ENCODE measurements at places on chromosomes 11 and 22. TPM values are rescaled to one million over a fixed set of nuclear protein-coding genes. Genes with fewer than 3 reads are reported as not detected.
A peak's percentile ranks its signal among the peaks of the same experiment; 100 is the strongest.

GRCh38 chr11:45886816-45887520 lies 1.5 kb downstream of the MAPK8IP1 start:
- peaks cover 18% of the 10 kb centered on the region for H3K27me3 ChIP-seq
- no peak overlapping the region for H3K4me3 ChIP-seq
- no peaks in the 10 kb centered on the region for H3K4me1 ChIP-seq
- DNase-seq = no peak
- H3K27ac ChIP-seq = no peak overlapping the region
- peaks cover 6% of the 10 kb centered on the region for H3K36me3 ChIP-seq

- H3K4me3 ChIP-seq = no peak overlapping the region
- H3K4me1 ChIP-seq = peaks cover 2% of the 10 kb centered on the region
- DNase-seq = no peak
- peaks cover 10% of the 10 kb centered on the region for H3K36me3 ChIP-seq
- H3K27ac ChIP-seq = no peak overlapping the region
- H3K27me3 ChIP-seq = peaks cover 12% of the 10 kb centered on the region
Measured at GRCh38 chr22:20423906-20424551, 13.6 kb downstream of the SCARF2 start.

DNA sequence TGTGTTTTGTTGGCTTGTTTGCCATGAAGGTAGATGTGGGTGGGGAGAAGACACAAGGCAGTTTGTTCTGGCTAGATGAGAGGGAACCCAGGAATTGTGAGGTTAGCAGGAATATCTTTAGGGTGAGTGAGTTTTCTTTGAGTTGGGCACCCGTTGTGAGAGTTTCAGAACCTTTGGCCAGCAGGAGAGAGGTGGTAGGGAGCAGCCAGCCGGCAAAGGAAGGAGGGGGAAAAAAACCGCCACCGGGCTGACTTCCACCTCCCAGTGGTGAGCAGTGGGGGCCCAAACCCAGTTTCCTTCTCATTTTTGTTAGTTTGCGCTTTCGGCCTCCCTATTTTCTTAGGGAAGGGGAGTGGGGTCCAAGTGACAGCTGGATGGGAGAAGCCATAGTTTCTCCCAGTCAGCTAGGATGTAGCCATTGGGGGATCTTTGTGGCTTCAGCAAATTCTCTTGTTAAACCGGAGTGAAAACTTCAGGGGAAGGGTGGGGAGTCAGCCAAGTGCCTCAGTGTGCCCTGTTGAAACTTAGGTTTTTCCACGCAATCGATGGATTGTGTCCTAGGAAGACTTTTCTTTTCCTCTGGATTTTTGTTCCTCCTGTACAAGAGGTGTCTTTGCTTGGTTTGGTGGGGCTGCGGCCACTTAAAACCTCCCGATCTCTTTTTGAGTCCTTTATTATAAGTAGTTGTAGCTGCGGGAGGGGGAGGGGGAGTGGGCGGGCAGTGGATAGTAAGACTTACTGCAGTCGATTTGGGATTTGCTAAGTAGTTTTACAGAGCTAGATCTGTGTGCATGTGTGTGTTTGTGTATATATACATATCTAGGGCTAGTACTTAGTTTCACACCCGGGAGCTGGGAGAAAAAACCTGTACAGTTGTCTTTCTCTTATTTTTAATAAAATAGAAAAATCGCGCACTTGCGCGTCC lies 1.1 kb upstream of the GCAT start:
- peaks cover 11% of the 10 kb centered on the region for H3K27me3 ChIP-seq
- peaks cover 28% of the 10 kb centered on the region for H3K4me1 ChIP-seq
- peak overlapping the region; percentile 34 for H3K27ac ChIP-seq
- H3K36me3 ChIP-seq = peaks cover 4% of the 10 kb centered on the region

GRCh38 chr22:45589556-45589955 lies 82.1 kb upstream of the ATXN10 start:
- H3K27me3 ChIP-seq = peaks cover 2% of the 10 kb centered on the region
- H3K4me3 ChIP-seq = no peak overlapping the region
- no peak for DNase-seq
- peaks cover 4% of the 10 kb centered on the region for H3K4me1 ChIP-seq

HEPHL1 gene
- not detected for total RNA-seq

DNA sequence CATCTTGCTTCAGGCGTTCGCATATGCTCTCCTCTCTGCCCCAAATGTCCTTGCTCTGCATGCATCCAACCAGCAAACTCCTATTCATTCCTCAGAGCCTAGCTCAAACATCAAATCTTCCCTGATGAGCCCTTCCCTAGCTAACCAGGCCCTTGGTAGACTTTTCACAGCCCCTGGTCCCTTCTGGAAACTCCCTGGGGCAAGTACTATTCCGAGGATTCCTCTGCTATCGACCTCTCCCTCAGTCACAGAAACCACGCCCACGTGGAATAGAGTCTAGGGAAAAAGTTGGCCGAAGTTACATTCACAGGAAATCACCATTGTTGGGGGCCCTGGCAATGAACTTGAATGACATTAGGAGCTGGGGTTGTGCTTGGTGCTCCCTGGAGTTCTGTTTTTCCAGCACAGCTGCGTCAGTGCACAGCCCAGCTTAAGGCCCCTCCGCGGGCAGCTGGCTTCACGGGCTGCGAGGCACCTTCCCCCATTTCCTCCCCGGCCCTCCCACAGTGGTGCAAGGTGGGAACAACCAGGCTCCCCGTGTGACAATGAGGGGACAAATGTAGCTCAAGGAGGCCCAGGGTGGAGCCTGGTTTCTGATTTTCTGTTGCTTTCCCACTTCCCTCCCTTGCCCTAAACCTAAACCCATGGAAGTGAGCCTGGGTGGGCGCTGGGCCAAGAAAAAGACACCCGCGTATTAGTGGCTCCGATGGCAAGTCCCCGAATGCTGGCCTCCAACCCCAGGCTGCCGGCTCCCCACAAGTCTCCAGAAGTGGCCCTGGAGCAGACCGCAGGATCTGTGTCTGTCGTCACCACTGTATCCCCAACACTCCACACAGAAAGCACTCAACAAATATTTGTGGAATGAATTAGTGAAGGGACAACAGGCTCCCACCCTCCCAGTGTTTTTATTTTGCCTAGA lies 4.3 kb upstream of the ATP5MGL start:
- H3K4me3 ChIP-seq = no peak overlapping the region
- no peak for DNase-seq
- peaks cover 7% of the 10 kb centered on the region for H3K27me3 ChIP-seq
- H3K27ac ChIP-seq = no peak overlapping the region

- H3K27me3 ChIP-seq = peaks cover 3% of the 10 kb centered on the region
- H3K4me3 ChIP-seq = no peak overlapping the region
- no peaks in the 10 kb centered on the region for H3K36me3 ChIP-seq
- DNase-seq = no peak
Measured at GRCh38 chr11:129652835-129653234, 162.8 kb upstream of the TMEM45B start.

DNA sequence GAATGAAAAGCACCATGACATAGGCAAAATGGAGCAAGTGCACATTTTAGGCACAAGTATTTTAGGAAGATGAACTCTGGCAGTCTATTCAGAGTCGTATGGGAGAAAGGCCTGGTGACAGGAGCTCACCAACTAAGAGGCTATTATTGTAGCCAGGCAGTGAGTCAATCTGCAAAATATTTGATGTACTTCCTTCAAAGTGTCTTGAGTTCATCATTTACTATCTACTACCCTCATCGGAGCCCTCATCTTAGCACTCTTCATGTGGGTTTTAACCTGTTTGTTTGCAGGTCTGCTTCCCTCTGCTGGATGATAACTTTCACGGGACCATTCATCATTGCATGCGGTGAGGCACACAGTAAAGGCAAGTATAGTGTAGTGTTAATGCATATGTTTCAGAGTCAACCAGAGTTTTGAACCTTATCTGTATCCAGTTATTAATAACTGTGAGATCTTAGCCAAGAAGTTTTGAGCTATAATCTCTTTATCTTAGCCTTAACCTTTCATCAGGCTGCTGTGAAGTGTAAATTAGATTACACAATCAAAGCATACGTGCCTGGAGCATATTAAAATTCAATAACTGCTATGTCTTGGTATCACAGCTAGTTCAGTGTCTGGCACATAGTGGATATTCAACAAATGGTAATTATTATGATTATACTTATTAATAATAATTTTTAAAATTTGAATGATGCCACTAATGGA lies 70.9 kb upstream of the SC5D start:
- H3K4me3 ChIP-seq = no peak overlapping the region
- DNase-seq = no peak
- no peaks in the 10 kb centered on the region for H3K4me1 ChIP-seq
- H3K27me3 ChIP-seq = no peaks in the 10 kb centered on the region
- no peak overlapping the region for H3K27ac ChIP-seq
- H3K36me3 ChIP-seq = no peaks in the 10 kb centered on the region

GRCh38 chr11:46275964-46276641 lies 1.4 kb upstream of the CREB3L1 start:
- no peak overlapping the region for H3K27ac ChIP-seq
- peaks cover 9% of the 10 kb centered on the region for H3K27me3 ChIP-seq
- no peak overlapping the region for H3K4me3 ChIP-seq
- no peaks in the 10 kb centered on the region for H3K36me3 ChIP-seq
- DNase-seq = no peak
- peaks cover 33% of the 10 kb centered on the region for H3K4me1 ChIP-seq

- H3K27me3 ChIP-seq = peaks cover 8% of the 10 kb centered on the region
- peaks cover 6% of the 10 kb centered on the region for H3K4me1 ChIP-seq
- peak within 1 kb of the TSS; percentile 96 for H3K4me3 ChIP-seq
- no peak within 1 kb of the TSS for H3K27ac ChIP-seq
- peak; percentile 94 for DNase-seq
- no peaks in the 10 kb centered on the region for H3K36me3 ChIP-seq
Measured at GRCh38 chr11:112961146-112961668, at the start of gene NCAM1. Gene NCAM1 (plus strand): TSS chr11:112961420.

GRCh38 chr11:87306262-87306851 lies 268.6 kb downstream of the TMEM135 start:
- H3K36me3 ChIP-seq = no peaks in the 10 kb centered on the region
- H3K4me3 ChIP-seq = no peak overlapping the region
- no peaks in the 10 kb centered on the region for H3K4me1 ChIP-seq
- no peaks in the 10 kb centered on the region for H3K27me3 ChIP-seq
- H3K27ac ChIP-seq = no peak overlapping the region

- peaks cover 2% of the 10 kb centered on the region for H3K27me3 ChIP-seq
- H3K27ac ChIP-seq = peak overlapping the region; percentile 97
- DNase-seq = no peak
- H3K4me3 ChIP-seq = no peak overlapping the region
- peaks cover 14% of the 10 kb centered on the region for H3K36me3 ChIP-seq
- H3K4me1 ChIP-seq = peaks cover 27% of the 10 kb centered on the region
Measured at GRCh38 chr11:35735903-35736302, 73.3 kb downstream of the TRIM44 start.

CBX7 gene
- 3.5 TPM for total RNA-seq

DNA sequence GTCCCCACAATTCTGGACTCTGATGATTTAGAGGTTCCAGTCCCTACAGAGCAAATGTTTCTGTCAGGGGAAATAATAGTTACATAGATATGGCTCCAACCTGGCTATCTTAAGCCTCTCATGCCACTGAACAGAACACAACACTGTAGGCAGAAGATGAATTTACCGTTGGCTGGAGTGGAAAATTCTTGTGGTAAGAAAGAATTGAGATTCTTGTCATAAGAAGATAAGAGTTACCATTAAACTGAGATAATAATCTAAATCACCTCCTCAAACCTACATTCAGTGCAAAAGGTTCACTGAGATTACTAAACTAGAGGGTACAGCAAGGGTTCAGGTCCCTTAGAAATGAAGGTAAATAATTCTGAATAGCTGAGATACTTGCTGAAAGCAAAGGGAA lies 10.1 kb upstream of the NAALAD2 start:
- H3K36me3 ChIP-seq = no peaks in the 10 kb centered on the region
- no peaks in the 10 kb centered on the region for H3K4me1 ChIP-seq
- no peaks in the 10 kb centered on the region for H3K27me3 ChIP-seq
- H3K27ac ChIP-seq = no peak overlapping the region

GRCh38 chr11:65851811-65852507 lies 6.0 kb downstream of the CFL1 start:
- H3K4me1 ChIP-seq = peaks cover 31% of the 10 kb centered on the region
- H3K4me3 ChIP-seq = peak overlapping the region; percentile 85
- peaks cover 47% of the 10 kb centered on the region for H3K36me3 ChIP-seq
- peak overlapping the region; percentile 83 for H3K27ac ChIP-seq
- DNase-seq = no peak
- H3K27me3 ChIP-seq = peaks cover 49% of the 10 kb centered on the region

- H3K4me3 ChIP-seq = no peak overlapping the region
- no peak overlapping the region for H3K27ac ChIP-seq
- no peaks in the 10 kb centered on the region for H3K4me1 ChIP-seq
Measured at GRCh38 chr11:71391796-71392195, 56.4 kb downstream of the DHCR7 start.

SYCE3 gene
- total RNA-seq = not detected

DNA sequence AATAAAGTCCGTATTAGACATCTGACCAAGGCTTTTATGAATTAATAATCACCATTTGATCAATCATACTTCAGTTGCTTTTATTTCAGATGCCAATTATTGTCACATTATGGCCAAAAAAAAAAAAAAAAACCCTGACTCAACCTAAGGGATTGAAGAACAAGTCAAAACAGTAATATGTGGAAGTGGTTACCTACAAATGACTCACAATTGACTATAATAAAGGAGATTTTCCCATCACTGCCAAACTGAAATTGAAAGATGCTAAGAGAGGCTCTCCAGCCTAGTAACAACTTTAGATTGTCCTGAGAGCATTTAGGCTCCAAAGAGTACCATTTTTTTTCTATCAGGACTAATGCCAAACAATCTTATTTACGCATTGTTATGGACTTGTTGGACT lies 35.2 kb downstream of the SOX6 start:
- no peak overlapping the region for H3K27ac ChIP-seq
- no peak for DNase-seq
- H3K4me1 ChIP-seq = peaks cover 6% of the 10 kb centered on the region
- no peaks in the 10 kb centered on the region for H3K36me3 ChIP-seq

TEX12 gene
- total RNA-seq = not detected

DNA sequence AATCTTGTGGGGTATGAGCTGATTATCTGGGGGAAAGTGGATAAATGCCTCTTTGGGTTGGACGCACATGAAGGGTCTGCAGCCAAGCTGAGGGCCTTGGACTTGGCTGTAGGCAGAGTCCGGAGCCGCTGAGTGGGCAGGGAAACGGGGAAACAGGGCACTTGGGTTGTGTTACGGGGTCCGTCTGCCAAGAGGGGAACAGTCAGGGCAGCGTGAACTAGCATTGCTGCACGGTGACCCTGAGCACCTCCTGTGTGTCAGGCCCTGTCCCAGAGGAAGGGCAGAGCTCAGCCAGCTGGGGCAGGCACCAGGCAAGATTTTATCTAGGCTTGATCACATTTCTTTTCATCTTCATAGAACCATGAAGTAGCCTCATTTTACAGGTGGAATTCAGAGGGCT lies 11.9 kb downstream of the FAM83F start:
- H3K27ac ChIP-seq = no peak overlapping the region
- no peak for DNase-seq
- H3K36me3 ChIP-seq = peaks cover 5% of the 10 kb centered on the region
- H3K4me1 ChIP-seq = peaks cover 24% of the 10 kb centered on the region
- H3K27me3 ChIP-seq = peaks cover 9% of the 10 kb centered on the region
- H3K4me3 ChIP-seq = no peak overlapping the region

DNA sequence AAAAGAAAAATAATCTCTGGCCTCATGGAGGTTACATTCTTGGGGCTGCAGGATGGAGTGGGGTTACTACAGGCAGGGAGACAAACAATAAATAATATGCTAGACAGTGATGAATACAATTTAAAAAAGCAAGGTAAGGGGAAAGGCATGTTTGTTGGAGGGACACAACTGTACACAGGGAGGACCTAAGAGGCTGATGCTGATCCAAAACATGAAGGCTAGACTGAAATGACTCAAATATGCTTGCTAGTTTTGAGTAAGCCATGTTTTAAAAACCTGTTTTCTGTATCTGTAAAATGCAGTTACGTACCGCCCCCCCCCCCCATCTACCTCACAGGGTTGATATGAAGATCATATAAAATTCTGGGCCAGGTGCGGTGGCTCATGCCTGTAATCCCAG lies 44.0 kb downstream of the EIF4ENIF1 start:
- H3K27me3 ChIP-seq = no peaks in the 10 kb centered on the region
- H3K27ac ChIP-seq = no peak overlapping the region
- no peaks in the 10 kb centered on the region for H3K4me1 ChIP-seq
- no peak for DNase-seq
- peak overlapping the region; percentile 16 for H3K4me3 ChIP-seq
